Inflammatory macrophage treated with lipopolysaccharide for 4 hours (primary cell): ENCODE measurements at places on chromosomes 13 and 19.
A peak's percentile ranks its signal among the peaks of the same experiment; 100 is the strongest.

DNA sequence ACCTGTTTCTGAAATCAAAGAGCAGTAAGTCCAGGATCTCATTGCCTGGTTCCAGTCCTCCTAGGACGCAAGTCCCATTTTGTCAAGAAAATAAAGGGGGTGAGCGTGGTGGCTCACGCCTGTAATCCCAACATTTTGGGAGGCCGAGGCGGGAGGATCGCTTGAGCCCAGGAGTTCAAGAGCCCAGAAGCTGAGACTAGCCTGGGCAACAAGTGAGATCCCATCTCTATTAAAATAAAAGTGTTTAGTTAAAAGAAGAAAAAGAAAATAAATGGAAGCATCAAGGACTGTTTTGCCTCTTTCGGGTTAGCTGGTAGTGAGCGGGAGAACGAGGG is 344 bp upstream of the HAUS5 start:
- DNase-seq: no peak

DNA sequence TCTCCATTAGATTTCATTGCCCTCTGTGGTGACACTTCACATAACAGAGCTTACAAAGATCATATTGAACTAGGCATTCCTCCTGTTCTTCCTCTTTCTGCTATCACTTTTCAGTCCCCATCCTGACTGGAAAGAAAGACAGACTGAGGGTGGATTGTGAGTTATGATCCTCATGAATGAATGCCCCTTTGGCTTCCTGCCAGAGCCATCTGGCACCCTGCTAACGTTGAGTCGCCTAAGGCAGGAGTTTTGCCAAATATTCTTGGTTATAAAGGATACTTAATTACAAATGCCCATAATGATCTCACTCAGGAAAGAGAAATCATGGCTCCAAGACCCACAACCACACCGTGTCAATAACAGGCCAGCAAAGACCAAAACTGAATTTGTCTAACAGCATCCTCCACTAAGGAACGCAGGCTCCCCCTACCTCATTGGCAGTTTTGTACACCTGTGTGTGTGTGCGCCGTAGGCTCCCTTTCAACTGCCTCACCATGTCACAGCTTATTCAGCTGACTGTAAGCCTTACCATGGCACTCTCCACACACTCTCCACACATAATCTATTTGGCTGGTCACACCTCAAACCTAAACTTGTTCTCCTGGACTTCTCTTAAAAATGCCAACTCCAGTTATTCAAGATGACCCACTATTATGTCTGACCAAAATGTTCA is 15.5 kb downstream of the ZNF211 start:
- no peak for DNase-seq

- peak; percentile 84 for DNase-seq
Measured at GRCh38 chr19:13850910-13851733, 25.8 kb upstream of the NANOS3 start.

GRCh38 chr19:13029893-13030292 is 34.6 kb downstream of the NFIX start:
- DNase-seq: peak; percentile 13

DNA sequence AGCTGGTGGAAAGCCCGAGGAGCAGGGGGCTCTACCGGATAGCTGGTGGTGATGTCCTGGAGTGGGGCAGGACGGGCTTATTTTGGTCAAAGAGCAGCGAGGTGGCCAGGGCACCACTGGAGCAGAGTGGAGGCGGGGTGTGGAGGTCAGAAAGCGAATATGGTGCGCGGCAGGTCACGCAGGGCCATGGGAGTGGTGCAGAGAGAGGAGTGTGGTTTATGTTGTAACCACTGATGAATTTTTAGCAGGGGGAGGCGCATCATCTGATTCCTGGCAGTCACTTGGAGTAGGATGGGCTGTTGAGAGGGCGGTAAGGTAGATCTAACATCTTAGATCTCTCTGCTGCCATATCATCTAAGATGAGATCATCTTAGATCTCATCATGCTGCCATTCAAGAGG is 1.4 kb upstream of the ZNF414 start:
- peak; percentile 89 for DNase-seq

GRCh38 chr19:34837262-34837661 is 64.2 kb upstream of the ZNF599 start:
- DNase-seq: no peak

DNA sequence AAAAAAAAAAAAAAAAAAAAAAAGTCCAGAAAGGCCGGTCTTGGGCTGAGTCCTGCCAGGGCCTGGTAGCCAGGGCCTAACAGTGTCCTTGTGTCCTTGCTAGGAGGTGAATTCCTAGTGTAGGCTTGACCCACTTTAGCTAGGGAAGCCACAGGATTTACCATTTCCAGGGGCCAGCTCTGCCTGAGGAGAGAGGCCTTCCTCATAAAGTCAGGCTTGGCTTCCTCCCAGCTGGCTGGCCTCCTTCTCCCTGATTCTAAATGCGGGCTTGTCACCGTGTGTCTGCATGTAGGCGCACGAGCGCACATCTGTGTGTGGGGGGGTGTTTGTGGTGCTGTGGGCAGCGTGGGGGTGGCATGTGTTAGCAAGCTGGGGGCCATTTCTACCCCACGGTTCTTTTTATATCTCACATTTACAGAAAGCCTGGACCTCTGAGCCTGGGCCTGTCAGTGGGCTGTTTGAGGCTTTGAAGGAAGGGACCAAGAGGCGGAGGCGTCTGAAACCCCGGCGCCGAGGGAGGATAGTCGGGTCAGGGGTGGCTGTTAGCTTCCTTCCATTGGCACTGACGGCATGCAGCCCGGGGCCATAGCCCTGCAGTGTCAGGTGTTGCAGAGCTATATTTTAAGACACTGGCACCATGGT is 31.7 kb downstream of the IER2 start:
- DNase-seq: peak; percentile 34

DNA sequence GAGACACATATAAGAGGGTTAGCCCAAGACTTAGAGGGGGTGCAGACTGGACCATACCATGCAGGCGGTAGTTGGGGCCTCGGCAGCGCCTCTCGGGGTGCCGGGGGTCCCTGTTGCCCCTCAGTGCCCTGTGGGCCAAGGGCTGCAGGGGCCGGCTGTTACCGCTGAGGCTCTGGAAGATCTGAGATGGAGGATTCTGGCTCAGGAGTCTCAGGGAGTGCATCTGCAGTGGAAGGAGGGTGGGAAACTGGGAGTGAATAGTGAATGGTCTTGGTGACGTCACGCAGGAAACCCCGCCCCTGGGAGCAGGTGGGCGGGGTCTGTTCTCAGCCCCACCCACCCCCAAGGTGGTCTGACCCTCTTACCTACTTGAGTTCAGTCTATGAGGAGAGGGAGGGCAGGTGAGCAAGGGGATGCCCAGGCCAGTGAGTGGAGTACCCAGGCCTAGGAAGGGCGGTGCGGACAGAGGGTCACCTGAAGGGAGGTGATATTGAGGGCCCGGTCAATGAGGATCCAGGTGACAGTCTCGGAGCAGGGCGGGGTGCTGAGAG is 1.7 kb upstream of the DBP start:
- no peak for DNase-seq

- no peak for DNase-seq
Measured at GRCh38 chr13:29474991-29475390, 120.5 kb downstream of the SLC7A1 start.

- DNase-seq: peak; percentile 40
Measured at GRCh38 chr19:6723738-6724137, 3.3 kb upstream of the C3 start.

GRCh38 chr19:37941782-37942515 is 34.9 kb downstream of the SIPA1L3 start:
- DNase-seq: no peak

GRCh38 chr13:28344163-28344562 is 150.8 kb downstream of the FLT1 start:
- no peak for DNase-seq

- DNase-seq: no peak
Measured at GRCh38 chr13:98033277-98034247, 80.1 kb downstream of the IPO5 start.

- DNase-seq: no peak
Measured at GRCh38 chr13:101210774-101211173, 205.5 kb downstream of the NALCN start.

DNA sequence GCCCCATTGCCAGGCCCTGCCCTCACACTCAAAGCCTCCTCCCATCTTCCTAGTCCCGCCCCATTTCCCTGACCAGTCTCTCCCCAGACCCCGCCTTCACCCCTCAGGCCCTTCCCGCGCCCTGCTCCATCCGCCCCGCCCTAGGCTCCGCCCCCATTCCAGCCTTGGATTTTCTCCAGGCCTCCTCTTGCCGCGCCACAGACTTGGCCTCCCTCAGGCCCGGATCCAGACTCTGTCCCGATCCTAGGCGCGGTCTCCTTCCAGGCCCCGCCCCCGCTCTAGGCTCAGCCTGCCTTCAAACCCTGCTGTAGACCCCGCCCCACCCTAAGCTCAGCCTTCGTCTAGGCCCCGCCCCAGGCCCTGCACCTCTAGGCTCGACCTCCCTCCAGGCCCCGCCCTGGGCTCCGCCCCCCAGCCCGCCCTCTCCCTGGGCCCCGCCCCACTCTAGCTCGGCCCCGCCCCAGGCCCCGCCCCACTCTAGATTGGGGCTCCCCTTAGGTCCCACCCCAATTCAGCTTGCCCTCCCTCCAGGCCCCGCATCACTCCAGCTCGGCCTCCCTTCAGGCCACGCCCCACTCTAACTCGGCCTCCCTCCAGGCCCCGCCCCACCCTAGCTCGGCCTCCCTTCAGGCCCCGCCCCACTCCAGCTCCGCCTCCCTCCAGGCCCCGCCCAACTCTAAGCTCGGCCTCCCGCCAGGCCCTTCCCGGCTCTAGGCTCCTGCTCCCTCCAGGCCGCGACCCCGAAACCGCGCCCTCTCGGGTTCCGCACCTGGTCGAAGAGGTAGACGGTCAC is 18.5 kb downstream of the LMTK3 start:
- peak; percentile 97 for DNase-seq

DNA sequence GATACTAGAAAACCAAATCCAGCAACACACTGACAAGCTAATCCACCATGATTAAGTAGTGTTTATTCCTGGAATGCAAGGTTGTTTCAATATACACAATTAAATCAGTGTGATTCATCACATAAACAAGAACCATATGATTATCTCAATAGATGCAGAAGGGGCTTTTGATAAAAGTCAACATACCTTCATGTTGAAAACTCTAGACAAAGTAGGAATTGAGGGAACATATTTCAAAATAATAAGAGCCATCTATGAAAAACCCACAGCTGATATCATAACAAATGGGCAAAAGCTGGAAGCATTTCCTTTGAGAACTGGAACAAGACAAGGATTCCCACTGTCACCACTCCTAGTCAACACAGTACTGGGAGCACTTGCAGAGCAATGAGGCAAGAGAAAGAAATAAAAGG is 213.6 kb upstream of the CSNK1A1L start:
- DNase-seq: no peak

GRCh38 chr19:39328046-39328705 is 7.5 kb upstream of the LRFN1 start:
- DNase-seq: peak; percentile 67

DNA sequence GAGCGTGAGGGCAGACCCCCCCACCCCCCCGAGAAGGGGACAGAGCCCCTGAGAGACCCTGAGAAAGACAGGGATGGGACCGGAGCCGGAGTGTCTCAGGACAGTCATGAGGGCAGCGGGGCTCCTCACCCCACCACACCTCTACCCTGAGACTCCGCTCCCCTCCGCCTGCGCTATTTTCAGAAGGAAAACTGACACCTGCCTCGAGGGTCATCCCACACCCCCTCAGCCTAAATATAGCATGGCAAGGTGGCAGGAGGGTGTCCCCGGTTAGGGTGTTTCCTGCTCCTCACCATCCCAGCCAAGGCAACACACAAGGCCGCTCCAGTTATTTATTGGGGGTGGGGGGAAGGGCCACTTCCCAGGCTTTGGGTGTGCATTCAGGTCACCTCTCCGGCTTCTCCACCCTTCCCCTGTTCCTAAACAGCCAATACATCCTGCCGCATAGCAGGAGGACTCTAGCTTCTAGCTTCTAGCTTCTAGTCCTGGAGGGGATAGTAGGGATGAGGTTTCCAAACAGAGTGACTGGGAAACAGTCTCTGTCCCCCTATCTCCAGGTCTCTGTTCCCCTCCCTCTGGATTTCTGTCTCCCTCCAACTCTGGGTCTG is 1.4 kb upstream of the NTF4 start:
- DNase-seq: no peak

- DNase-seq: no peak
Measured at GRCh38 chr13:88979465-88980175, 1308.4 kb downstream of the SLITRK5 start.

DNA sequence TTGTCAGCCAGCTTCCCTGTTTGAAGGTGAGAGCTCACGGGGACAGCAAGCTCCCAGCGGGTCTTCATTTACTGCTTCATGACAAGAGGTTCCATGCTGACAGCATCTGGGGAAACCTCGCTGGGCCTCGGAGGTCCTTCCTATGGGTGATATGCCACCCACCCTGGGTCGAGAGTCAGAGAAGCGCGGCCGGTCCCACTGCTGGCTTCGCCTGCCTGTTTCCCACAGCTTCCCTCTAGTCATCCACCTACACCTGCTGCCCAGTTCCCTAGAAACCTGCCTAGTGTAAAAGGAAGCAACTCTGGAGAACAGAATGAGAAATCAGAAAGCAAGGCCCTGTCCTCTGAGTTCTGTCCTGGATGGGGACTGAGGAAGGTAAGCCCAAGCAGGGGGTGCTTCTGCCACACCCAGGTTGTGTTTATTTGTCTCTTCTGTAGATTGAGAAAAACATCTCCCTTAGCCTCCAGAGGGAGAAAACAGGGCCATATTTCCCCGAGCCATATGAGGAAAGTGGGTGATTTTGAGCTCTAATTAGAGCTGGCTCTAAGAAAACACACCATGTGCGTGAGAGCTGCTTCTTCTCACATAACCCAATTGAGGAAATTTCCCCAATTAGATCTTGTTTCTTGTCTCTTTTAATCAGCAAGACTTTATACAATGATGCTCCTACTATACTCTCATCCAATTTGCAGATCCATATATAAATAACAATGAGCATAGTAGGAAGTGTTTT is 504.3 kb downstream of the IRS2 start:
- no peak for DNase-seq

DNA sequence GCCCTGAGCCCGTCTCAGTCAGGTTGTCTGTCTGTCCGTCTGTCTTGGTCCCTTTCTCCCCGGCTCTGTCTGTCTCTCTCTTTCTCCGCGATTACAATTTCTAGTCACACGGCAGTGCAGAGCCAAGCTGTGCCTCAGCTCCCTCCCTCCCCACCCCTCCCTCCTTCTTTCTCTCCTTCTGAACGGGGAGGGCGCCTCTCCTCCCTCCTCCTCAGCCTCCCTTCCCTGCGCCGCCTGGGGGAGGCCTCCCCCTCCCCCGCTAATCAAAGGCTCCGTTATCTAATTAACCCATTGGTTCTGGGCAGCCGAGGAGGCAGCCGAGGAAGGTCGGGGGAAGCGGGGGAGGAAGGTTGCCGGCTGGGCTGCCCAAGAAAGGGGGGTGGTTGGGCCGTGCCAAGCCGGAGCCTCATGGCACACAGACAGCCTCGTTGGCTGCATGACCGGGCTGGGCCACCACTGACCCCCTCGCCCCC is 16.5 kb downstream of the LRRC4B start:
- DNase-seq: no peak
